Stimulated activated CD4-positive, alpha-beta T cell treated with anti-CD3 and anti-CD28 coated beads, Interleukin-1b, Interleukin-23, amount 100 ng/mL, for 24 hours (primary cell): ENCODE measurements at places on chromosomes 7 and 10.

DNA sequence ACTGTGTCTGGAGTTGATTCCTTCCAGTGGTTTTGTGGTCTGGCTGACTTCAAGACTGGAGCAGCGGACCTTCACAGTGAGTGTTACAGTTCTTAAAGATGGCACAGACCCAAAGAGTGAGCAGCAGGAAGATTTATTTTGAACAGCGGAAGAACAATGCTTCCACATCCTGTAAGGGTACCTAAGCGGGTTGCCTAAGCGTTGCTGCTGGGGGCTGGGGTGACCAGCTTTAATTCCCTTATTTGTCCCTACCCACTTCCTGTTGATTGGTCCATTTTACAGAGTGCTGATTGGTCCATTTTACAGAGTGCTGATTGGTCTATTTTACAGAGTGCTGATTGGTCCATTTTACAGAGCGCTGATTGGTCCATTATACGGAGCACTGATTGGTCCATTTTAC is 13.2 kb downstream of the AKR1B15 start:
- no peak for DNase-seq

- DNase-seq: no peak
Observed at GRCh38 chr7:41747961-41748360, 45.1 kb upstream of the INHBA start.

DNA sequence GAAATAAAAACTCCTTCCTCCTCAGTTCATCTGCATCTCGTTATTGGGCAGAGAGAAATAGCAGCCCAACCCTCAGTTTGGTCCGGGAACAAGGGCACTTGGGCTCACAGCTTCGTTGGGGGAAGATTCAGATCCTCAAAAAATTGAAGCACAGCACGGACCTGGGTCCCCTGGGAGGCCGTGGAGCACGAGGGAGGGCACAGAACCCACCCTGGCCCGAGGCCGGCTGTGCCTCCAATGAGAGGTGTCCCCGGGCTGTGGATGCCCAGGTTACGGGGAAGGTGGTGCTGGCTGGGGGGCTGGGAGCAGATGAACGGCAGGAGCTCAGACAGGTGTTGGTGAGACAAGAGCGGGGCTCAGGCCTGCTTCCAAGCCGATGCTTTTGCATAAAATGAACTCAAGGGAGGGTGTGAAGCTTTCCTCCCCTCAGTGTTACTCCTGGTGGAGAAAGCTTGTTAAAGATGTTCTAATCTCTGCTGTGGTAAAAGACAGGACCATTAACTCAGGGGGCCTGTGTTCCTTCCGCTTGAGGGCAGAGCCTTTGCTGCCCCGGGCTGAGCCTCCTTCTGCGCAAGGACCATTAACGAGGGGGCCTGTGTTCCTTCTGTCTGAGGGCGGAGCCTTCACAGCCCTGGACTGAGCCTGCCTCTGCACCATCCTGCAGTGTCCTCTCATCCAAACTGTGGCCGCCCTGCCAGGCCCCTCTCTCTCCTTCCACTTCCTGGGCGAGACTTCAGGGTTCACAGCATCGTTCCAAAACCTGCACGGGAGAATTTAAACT is 302.2 kb downstream of the ADARB2 start:
- no peak for DNase-seq

DNA sequence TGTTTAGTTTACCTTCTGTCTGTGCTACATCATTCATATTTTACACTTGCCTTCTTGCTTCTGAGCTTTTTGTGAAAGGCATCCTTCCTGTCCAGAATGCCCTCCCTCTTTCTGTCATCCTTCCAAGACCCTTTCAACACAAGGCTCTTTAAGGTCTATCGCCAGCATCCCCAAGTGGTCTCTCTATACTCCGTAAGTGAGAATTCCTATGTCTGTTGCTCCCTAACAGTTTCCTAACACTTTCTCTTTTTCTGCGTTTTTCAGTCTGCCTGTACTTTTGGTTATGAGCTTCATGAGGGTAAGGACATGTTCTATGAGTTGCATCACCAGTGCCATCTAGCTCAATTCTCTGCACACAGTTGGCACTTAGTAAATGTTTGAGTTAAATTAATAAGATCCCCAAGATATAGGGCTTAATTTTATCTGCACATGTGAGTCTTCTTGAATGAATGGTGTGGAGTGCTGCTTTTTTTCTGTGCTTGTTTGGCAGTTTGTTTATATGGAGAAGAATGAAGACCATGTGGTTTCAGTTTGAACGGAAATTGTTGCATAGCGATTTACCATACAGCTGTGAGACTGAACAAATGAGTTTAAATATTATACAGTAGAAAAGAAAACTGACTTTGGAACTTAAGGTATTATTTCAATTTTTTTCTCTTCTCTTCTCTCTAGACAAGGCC is 29.4 kb downstream of the RABGEF1 start:
- no peak for DNase-seq

DNA sequence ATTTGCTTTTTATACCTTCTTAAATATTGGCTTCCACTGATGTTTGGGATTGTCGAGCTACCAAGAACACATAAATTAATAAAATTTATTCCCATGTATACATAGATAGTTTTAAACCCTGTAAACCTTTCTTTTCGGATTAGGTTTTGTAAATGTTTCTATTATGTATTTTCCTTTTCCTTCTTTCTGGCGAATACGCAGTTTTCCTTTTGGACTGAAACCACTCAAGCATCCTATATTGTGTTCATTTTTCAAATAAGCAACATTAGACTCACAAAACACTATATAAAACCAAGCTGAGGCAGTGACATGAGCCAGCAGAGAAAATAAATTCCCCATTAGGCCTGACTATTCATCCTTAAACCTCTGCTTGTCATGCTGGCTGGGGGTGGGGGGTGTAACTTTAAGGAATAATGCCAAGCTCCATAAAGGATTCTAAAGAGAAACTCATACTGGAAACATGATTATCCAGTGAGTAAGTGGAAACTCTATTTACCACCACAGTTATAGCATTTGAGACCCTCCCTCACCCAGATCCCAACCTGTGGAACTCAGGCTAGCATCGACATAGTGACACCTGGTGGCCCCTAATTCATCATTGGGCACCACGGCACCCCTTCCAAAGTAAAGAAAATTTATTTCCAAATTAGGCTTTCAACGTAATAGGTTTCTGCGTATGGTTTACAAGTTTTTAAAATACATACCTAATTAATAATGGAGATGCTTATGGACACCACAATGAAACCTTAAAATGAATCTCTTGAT is 86.5 kb upstream of the CELF2 start:
- DNase-seq: no peak
